NCI-H748 treated with DMSO at 0.1 percent for 48 hours (cell line): ENCODE measurements at places on chromosomes 4 and X.
A peak's percentile ranks its signal among the peaks of the same experiment; 100 is the strongest.

- peak; percentile 77 for DNase-seq
These were observed 75.1 kb downstream of the GAB1 start for GRCh38 chr4:143411527-143412419.

DNA sequence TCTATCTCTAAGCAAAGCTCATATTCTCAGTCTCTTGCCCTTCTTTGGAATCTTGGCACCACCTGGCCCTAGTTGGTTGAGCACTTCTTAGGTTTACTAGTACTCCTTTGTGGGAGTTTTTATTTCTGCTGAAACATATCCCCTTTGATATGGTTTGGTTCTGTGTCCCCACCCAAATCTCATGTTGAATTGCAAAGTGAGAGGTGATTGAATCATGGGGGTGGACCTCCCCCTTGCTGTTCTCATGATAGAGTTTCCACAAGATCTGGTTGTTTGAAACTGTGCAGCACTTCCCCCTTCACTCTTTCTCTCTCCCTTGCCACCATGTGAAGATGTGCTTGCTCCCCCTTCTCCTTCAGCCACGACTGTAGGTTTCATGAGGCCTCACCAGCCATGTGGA lies 22.2 kb upstream of the SYNPO2 start:
- DNase-seq, result no peak

DNA sequence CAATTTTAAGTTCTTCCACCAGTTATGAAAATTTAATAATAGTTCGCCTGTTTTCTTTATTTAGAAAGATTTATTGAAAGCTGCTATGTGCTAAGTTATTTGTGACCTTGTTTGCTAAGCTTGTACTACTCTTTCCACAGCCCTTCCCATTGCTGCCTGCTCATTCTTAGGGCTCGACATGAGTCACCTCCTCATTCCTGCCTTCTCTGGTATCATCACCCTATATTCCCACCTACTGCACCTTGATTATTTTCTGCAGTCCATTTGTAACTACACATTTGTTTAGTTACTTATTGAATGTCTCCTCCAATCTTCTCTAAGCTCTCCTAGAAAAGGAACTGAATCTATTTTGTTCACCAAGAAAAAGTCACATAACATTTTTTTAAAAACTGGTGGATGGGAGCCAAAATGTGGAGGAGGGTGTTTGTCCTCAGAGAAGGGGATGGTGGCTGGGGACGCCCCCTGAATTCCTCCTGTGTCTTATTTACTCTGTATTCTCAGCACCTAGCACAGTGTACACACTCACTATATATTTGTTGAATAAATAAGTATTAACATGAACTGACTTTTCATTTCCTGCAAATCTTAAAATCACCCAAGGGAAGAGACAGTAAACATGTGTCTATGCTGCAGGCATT lies 3.7 kb upstream of the RAB9A start:
- no peak for DNase-seq

DNA sequence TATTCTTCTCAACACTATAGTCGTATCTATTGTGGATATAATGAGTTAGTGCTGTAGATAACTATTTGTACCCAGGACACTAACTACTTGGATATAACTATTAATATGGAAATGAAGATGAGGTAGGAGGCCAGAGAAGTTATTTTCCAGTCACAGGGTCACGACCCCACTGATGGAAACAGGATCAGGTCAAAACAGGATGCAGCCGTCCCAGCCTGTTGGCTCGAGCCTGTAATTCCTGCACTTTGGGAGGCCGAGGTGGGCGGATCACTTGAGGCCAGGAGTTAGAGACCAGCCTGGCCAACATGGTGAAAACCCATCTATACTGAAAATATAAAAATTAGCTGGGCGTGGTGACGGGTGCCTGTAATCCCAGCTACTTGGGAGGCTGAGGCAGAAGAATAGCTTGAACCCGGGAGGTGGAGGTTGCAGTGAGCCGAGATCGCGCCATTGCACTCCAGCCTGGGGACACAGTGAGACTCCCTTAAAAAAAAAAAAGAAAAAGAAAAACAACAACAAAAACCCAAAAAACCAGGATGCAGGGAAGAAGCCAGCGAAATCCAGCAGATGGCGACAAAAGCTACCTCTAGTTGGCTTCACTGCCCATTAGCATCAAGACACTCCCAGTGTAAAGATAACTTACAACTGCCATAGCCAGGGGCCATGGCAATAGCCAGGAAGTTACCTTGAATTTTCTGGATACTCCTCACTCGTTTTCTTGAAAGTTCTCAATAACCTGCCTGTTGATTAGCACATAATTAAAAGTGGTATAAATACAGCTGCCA lies 37.9 kb upstream of the NKAP start:
- peak; percentile 20 for DNase-seq

- DNase-seq, result no peak
These were observed 252.4 kb upstream of the ANKRD50 start for GRCh38 chr4:124964852-124965496.

DNA sequence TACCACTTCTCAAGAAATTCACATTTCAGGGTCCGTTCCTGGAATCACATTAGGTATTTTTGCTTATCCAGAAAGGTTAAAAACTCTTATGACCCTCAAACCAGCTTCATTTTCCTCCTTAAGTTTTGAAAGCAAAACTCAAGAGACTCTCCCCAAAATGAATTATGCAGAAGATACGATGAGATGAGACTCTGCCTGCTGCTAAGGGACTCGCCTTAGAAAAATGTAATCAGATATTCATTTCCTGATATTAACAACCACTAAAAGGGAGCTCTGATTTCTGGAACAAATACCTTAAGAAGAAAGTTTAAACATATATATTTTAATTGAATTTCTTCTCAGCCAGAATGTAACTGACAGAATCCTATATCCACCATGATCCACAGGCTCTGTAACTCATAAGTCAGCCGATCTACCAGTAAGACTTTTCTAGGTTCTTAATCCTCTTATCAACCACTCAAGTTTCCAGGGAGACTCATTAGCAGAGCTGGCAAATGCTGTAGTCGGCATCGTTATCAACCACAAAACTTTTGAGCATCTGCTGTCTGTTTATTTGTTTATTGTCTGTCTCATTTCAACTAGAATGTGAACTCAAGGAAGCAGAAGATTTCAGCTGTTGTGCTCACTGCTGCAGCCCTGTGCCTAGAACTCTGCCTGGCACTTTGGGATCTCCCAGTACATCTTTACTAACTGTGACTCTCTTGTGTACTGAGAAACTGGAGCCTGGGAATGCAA lies 112.5 kb downstream of the LDB2 start:
- DNase-seq, result no peak
